ENCODE measurements at places on chromosomes 13 and 19.

GRCh38 chr13:82259284-82259683 lies 1623.0 kb downstream of the SLITRK1 start:
- no peak for DNase-seq

GRCh38 chr19:57633832-57634131 lies 814 bp downstream of the ZNF211 start:
- peak; percentile 24 for DNase-seq

GRCh38 chr19:16367261-16367683 lies 42.6 kb downstream of the KLF2 start:
- no peak for DNase-seq

GRCh38 chr19:3159565-3159964 lies 19.0 kb upstream of the S1PR4 start:
- no peak for DNase-seq

DNA sequence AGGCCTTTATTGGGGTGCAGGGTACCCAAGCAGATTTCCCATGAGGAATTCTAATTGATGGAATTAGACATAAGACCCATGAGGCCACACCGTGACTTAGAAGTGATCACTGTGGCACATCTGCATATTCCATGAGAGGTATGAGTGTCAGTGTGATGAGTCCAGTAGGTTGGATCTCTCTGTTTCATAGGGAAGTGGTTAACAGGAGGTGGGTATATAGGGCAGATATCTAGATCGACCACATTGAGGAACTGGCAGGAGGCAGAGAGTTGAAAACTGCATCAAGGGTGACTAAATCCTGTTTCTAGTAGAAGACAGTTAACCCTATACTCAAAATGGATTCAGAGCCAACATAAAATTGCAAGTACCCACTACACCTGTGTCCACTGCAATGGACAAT lies 68.6 kb upstream of the MIR17HG start:
- DNase-seq: no peak

Data from foreskin keratinocyte (primary cell).